ENCODE measurements at places on chromosomes 2 and 18.

DNA sequence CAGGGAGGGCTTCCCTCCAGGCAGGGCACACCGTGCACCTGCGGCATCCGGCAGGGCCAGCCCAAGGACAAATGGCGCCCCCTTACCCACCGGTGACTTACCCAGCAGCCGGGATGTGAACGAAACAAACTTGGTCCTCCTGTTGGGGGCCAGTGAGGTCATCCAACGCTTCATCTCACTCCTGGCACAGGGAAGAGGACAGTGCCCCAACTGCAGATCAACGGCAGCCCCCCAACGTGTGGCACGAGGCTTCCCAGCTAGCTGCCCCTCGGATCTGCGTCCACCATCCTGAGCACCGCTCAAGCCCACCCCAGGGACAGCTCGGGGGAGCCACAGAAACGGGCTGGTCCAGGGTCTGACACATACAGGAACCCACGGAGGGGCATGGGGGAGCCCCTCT, 12.0 kb downstream of the SNORC start:
- no peak for DNase-seq

GRCh38 chr2:96527286-96528005, 9.1 kb upstream of the ARID5A start:
- DNase-seq: no peak

DNA sequence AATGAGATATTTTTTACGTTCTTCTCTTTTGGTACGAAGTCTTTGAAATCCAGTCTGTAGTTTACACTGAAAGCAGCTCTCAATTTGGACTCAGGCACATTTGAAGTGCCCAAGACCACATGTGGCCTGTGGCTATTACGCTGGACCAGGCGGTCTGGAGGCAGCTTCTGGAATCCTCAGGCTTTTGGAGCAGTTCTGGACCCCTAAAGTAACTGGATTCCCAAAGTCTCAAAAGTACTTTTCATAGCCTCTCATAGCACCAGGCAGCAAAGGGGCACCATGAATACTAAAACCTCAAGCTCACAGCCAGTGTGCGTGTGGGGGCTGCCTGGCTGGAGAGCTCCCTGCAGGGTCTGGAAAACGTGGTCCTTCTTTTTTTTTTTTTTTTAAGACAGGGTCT, 119.0 kb downstream of the SMAD7 start:
- DNase-seq: no peak

- DNase-seq: no peak
These were observed 4.4 kb downstream of the HDLBP start for GRCh38 chr2:241310917-241311566.

DNA sequence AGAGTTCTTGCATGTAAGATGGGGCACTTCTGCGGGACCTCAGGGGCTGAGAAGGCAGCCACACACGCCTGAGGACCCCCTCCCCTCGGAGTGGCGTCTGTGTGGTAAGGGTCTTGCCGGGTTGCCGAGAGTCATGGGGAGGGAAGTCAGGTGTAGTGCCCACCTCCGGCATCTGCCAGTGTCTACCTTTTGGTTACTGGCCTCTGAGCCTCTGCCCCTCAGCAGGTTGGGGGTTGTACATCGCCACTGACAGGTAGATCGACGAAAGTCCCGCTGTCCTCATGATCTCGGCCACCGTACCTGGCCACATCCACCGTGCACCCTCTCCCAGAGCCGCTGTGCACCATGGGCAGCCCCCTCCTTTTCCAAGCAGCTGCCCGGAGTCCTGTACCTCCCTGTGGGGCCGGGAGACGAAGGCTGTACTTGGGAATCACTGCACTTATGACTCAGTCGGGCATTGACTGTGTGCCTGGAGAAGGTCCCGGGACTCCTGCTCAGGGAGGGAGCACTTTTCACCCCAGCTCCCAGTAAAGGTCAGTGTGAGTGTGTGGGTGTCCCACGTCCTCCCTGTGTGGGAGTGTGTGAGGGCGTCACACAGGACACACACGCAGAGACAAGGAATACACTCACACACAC, 332.4 kb upstream of the MYT1L start:
- DNase-seq: no peak

DNA sequence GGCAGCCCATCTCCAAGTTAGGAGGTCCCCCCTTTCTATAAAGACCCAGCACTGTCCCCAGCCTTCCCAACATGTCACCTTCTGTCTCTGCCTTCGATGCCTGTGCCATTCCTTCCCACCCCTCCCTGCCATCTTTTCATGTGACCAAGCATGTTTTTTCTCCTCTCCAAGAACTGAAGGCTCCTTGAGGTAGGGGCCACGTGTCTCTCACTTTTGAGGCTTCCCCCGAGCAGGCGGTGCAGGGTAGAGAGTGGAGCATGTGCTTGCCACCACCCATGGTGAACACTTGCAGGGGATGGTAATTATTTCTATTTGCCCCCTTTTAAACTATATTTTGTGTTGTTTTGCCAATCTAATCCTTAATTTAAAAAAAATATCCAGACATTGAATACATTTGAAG, 168.4 kb downstream of the ACKR3 start:
- DNase-seq: no peak

- DNase-seq: no peak
These were observed 1667.0 kb downstream of the DPP10 start for GRCh38 chr2:116109471-116109870.

- DNase-seq: peak; percentile 34
These were observed 117.3 kb downstream of the LPIN1 start for GRCh38 chr2:11863513-11864328.

DNA sequence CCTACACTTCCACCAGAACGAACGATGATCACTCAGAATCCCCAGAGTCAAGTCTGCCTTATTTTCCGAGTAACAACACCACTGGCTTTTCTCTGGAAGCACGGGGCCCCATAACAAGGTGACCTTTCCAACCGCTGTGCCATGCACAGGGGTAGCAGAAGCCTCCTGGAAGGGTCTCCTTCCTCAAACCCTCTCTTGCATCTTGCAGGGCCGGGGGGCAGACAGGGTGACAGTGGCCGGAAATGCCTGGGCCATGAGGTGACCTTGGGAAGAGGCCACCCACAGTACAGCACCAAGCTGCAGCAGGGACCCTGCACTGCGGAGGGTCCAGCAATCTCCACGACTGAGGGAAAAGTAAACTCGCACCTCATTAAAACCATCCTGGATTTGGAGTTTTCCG, 108.5 kb downstream of the PXDN start:
- DNase-seq: no peak
